ENCODE measurements at places on chromosomes 11 and 22.
A peak's percentile ranks its signal among the peaks of the same experiment; 100 is the strongest.

GRCh38 chr11:46513934-46514342 is 79.9 kb downstream of the AMBRA1 start:
- no peak for DNase-seq

DNA sequence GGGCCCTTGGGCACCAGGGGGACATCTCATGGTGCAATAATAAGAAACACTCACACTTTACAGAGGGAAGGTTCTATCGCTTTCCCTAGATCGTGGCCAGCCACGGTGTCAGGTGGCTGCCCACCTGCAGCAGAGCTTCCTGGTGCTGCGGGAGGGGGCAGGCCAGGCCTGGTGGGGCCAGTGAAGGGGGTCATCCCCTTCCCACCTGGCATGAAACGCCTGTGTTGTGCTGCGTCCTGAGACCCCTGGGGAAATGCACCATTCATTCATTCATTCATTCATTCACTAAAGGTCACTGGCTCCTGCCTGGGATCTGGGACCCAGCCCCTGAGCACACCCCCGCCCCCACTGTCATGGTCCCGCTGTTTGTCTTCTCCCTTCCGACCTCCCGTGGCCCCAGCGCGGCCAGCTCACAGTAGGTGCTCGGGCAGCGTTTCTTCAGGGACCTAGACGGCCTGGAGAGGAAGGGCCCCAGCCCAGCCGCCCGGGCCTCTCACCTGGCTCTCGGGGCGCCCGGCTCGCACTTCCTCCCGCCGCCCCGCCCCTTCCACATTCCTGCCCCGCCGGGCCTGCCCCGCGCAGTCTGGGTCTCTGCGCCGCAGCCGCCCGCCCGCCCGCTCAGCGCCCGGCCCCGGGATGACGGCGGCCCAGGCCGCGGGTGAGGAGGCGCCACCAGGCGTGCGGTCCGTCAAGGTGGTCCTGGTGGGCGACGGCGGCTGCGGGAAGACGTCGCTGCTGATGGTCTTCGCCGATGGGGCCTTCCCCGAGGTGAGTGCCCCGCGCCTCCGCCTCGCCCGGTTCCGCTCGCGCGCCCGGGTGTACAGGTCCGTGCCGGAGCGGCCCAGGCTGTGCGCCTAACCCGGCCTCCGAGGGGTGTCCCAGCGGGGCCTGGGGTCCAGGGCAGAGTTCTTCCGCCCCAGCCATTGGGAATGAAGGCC is at the start of gene RHOD:
RHOD (plus strand) TSS at position 581 of the 938 bp plus-strand sequence; CDS start at position 637, 56 bp downstream.
- no peak for DNase-seq

GRCh38 chr11:17238377-17238776 is 30.6 kb upstream of the PIK3C2A start:
- no peak for DNase-seq

- DNase-seq, result no peak
These were observed 35.8 kb downstream of the SC5D start for GRCh38 chr11:121328176-121328966.

DNA sequence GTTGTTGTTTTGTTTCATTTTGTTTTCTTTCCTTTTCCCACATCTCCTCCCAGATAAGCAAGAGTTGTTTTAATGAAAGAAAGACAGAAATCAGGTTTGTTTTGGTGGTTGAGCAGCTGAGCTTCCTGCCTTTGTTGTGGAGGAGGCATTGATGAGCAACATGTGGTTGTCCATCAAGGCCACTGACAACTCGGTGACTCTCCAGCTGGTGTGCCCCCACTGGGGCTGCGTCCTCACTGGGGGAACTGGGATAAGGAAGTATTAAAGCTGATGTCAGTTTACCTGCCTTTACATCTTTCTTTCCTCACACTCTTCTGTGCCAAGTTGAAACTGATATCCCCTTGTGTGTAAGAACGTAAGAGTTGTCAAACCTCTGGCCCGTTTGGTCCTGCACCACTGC is 5.9 kb downstream of the VPS26B start:
- no peak for DNase-seq

GRCh38 chr11:87851234-87851633 is 324.0 kb downstream of the RAB38 start:
- DNase-seq, result peak; percentile 42

- DNase-seq, result no peak
These were observed 590 bp downstream of the SLCO2B1 start for GRCh38 chr11:75151346-75152047.

DNA sequence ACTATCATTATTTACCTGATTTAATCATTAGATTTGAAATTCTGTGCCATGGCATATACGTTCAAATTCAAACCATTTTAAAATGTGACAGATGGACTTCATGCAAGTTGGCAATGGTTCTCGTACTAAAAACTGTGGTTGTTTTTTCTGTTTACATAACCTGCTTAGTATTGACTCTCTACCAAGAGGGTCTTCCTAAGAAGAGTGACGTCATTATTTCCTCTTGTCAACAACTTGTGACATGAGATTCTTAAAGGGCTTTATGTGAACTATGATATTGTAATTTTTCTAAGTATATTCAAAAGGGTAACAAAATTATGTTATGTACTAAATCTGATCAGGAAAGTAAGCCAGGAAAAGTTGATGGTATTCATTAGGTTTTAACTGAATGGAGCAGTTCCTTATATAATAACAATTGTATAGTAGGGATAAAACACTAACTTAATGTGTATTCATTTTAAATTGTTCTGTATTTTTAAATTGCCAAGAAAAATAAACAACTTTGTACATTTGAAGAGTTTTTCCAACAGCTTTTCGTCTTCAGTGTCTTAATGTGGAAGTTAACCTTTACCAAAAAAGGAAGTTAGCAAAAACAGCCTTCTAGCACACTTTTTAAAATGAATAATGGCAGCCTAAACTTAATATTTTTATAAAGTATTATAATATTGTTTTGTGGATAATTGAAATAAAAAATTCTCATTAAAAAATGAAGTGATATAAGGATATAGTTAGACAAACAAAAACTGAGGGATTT is 87.0 kb downstream of the GRK3 start:
- DNase-seq, result no peak

GRCh38 chr11:120331301-120331996 is 4.8 kb upstream of the ARHGEF12 start:
- peak; percentile 78 for DNase-seq

DNA sequence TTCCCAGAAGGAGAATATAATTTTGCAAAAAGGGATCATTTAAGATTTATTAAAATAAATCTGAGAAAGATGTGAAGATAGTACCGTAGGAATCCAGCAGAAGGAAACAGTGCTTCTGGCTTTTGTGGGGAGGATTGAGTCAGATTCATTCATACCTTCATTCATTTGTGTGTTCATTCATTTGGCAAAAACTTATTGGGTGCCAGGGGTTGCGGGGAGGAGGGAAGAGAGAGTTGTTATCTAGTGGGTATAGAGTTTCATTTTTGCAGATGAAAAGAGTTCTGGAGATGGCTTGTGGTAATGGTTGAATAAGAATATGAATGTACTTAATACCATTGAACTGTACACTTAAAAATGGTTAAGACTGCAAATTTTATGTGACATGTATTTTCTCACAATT is 31.1 kb downstream of the BMAL1 start:
- no peak for DNase-seq

DNA sequence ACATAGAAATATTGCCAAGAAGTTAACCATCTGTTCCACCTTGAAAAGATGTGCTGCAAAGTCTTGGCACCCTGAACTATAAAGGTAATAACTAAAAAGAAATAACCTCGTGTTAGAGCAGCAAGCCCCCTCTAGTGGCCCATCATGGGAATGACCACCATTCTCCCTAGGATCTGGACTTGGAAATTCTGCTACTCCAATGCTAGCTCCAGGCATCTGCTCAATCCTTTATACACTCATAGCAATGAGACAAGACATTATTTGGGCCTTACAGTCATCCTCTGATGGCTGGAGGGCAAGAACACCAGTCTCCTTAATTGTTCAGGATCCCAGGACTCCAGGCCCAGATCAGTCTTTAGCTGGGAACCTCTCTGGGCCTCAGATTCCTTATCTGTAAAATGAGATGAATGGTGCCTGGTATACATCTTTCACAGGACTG is 76.0 kb downstream of the CWC15 start:
- no peak for DNase-seq

GRCh38 chr11:1786466-1786865 is 22.7 kb upstream of the CTSD start:
- DNase-seq, result no peak

DNA sequence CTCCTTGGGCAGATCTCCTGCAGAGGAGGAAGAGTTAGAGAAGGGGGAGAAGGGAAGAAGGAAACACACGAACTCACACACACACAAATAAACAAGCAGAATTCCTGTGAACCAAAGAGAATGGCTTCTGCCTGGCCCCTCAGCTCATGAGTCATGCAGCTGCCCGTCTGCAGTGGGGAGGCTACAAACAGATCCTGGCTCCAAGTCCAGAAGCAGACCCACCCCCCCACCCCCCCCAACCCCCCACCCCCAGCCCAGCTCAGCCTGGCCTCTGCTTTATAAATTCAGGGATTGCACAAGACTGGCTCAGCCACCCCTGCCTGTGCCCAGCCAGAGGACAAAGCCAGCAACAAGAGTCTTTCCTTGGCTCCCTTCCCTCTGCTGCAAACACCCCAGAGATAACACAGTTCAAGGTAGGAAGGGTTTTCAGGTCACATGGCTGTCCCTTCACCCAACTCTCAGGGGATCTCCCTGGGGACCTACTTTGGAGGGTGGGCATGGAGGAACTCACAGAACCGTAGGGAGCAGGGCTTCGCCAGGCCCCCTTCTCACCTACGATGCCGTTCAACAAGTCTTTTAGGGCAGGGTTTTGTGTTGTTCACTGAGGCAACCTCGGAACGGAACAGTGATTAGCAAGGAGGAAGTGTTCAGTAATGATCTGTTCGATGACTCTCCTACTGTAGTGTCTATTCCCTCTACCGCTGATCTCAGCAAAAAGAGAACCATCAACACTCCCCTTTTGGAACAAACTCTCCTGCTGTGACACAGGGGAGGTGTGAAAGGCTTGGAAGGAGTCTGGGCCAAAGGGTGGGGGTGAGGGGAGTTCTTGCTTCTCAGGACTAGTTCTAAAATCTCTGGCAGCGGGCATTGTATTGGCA is 35.5 kb downstream of the RPL27A start:
- DNase-seq, result peak; percentile 90

- DNase-seq, result no peak
These were observed 88.1 kb downstream of the MAML2 start for GRCh38 chr11:96254854-96255253.

- DNase-seq, result no peak
These were observed 50.9 kb upstream of the NFRKB start for GRCh38 chr11:129946256-129946655.

GRCh38 chr22:29459773-29460172 is 20.2 kb upstream of the NEFH start:
- DNase-seq, result no peak

GRCh38 chr11:115605871-115606497 is 101.8 kb upstream of the CADM1 start:
- no peak for DNase-seq

DNA sequence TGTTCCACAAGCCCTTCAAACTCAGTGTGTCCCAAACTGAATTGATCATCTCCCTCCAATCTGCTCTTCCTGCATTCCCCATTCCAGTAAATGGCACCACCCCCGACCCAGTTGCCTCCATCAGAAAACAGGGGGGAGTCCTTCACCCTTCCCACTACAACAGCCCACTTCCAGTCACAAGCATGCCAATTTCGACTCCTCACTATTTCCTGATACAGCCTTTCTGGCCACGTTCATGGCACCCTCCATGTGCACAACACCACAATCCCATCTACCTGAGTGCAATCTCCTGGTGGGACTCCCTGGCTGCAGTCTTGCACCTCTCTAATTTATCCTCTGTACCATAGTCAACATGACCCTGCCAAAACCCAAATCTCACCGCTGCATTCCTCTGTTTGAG is 1.6 kb upstream of the DNAL4 start:
- DNase-seq, result no peak

- DNase-seq, result no peak
These were observed 74.5 kb downstream of the MICAL3 start for GRCh38 chr22:17949642-17950473.

GRCh38 chr11:116420770-116421528 is 351.8 kb downstream of the BUD13 start:
- DNase-seq, result no peak

GRCh38 chr11:7261578-7261977 is 9.9 kb downstream of the SYT9 start:
- no peak for DNase-seq

GRCh38 chr22:37383341-37383740 is 43.9 kb downstream of the ELFN2 start:
- DNase-seq, result no peak

- DNase-seq, result no peak
These were observed 74.1 kb upstream of the NECTIN1 start for GRCh38 chr11:119803139-119803538.

GRCh38 chr22:48577014-48577690 is 1250.5 kb downstream of the BRD1 start:
- no peak for DNase-seq

DNA sequence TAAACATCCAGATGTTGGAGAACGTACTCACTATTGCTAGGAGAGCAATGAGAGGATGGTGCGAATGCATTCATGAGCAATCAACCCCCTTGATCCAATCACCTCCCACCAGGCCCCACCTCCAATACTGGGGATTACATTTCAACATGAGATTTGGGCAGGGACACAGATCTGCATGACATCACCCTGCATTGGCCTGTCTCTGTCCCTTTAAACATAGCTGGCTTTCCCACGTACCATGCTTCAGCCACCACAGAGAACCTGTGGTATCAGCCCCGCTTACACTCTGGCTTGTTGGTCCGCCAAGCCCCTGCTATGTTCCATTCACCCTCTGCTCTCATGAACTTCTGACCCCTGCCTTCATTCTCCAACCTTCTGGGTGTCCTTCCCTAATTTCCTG is 157.5 kb upstream of the E2F8 start:
- no peak for DNase-seq

- DNase-seq, result no peak
These were observed 160.8 kb downstream of the MSANTD4 start for GRCh38 chr11:105861225-105861624.

DNA sequence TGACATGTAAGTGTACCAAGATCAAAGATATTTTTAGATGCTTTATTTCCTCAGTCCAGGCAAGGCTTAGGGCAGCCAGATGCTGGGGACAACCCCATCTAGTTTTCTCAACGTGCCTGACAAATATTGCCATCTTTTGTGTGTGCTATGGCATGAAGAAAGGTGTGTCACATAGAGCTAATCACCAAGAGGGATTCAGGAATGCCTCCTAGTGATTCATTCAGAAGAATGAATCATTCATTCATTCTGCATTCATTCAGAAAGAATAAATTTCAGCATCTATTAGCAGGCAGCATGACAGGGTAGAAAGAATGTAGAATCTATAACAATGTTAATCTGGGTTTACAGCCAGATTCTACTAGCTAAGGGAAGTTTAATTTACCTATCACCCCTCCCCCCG is 75.4 kb upstream of the LRRC4C start:
- DNase-seq, result no peak

GRCh38 chr11:46295312-46296058 is 18.0 kb downstream of the CREB3L1 start:
- DNase-seq, result no peak
